ENCODE measurements at places on chromosomes 1 and 21.
A peak's percentile ranks its signal among the peaks of the same experiment; 100 is the strongest.

GRCh38 chr1:160346958-160347357 is 3.8 kb downstream of the NCSTN start:
- DNase-seq = no peak

DNA sequence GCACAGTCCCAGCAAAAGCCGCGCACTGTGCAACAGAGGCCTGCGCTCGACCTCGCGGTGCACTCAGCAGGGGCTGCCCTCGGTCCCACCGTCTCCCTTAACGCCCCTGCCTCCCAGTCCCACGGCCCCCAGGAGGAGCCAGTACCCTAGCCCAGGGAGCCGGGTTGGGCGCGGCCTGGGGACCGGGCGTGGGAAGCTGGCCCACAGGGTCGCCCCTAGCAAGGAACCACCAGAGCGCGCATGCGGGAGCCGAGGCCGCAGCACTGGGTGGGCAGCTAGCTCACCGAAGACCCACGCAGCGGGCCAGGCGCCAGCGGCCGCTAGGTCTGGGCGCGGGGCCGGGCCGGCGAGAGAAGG is 21.6 kb upstream of the ZNF678 start:
- DNase-seq = no peak

GRCh38 chr1:63909526-63909925 is 135.7 kb downstream of the ROR1 start:
- DNase-seq = no peak

- DNase-seq = no peak
Observed at GRCh38 chr1:84174051-84174556, 30.0 kb downstream of the PRKACB start.

DNA sequence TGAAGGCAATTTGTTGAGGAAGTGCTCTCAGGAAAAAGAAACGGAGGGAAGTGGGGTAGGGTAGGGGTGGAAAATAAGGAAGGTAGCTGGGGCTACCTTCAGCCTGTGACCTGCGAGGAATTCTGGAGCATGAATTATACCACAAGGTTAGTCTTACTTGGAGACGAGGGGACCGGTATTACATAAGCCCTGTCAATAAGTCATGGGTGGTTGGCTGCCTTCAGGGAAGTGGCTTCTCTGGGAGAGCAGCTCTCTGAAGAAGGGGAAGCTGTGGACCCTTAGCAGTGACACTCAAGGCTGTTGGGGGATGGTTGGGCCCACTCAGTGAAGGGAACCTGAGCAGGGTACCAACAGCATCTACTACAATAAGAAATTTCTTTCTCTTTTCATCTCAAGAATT is 111.3 kb downstream of the TNFSF18 start:
- no peak for DNase-seq

- no peak for DNase-seq
Observed at GRCh38 chr1:58789322-58789856, 5.5 kb upstream of the JUN start.

- DNase-seq = no peak
Observed at GRCh38 chr21:32768530-32768929, 3.0 kb downstream of the PAXBP1 start.

- DNase-seq = peak; percentile 9
Observed at GRCh38 chr1:91712981-91713841, 172.7 kb downstream of the TGFBR3 start.

GRCh38 chr1:22572818-22573217 is 9.5 kb downstream of the EPHA8 start:
- DNase-seq = no peak

- DNase-seq = no peak
Observed at GRCh38 chr1:96309783-96310182, 411.8 kb upstream of the PTBP2 start.

- no peak for DNase-seq
Observed at GRCh38 chr1:233237647-233238046, 57.9 kb downstream of the PCNX2 start.

All from stimulated activated CD8-positive, alpha-beta memory T cell treated with anti-CD3 and anti-CD28 coated beads, Interleukin-4, amount 100 ng/mL, for 4 hours (primary cell).